ENCODE measurements at places on chromosomes 16 and 17.

DNA sequence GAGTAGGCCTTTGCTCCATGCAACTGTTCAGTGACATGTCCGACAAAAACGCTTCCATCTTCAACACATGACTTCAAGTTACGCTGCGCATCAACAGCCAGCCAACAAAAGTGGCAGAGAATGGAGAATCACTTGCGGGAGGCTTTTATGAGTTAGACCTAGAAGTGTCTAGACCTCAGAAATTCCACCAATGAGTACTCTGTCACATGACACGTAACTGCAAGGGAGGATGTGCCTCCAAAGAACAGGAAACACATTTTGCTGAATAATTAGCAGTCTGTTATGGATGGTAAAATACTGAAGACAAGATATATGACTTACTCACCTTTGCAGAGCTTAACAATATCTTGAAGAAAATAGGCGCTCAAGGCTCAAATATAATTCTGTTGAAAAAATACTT lies 62.1 kb downstream of the MYO1D start:
- DNase-seq: no peak

GRCh38 chr17:64282753-64283080 lies 19.7 kb upstream of the TEX2 start:
- no peak for DNase-seq

DNA sequence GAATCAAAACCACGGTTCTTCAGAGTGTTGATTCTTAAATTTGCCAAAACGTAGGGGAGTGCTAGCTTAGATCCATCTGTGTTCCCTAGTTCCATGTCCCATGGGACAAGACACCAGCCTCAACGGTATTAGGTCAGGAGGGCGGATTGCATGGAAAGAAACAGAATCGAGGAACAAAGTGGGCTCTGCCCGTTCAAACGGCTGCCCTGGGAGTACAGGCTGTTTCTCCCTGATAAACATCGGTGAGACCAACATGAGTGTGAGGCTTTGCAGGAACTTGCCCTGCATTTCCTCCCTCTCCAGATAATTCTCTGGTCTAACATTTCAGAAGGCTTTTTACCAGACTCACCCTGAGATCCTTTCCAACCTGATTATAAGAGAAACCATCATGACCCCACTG lies 82.2 kb downstream of the MRM3 start:
- DNase-seq: no peak

DNA sequence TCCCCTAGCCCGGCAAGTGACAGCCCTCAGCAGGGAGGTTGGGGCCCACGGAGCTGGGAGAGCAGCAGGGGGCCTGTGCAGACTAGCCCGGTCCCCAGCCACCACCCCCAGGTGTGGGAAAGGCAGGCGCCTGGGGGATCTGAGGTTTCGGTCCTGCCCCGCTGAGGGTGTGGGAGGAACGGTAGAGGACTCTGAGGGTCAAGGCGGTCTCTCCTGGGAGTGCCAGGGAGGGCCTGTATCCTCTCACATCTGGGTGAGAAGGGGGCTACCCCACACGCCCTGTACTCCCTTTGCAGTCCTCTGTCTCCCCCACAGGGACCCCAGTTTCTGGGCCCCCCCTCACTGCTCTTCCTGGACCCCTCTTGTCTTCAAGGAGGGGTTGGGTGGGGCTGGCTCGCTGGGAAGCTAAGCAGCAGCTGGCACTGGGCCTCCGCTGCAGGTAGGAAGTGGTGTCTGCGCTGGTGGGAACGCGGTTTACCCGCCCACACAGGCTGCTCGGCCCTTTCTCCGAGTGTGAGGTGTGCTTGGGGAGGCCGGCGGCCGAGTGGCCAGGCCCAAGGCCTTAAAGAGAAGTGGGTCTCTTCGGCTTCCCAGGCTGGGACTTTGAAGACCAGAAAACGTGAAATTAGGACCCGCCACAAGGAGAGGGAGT lies 15.4 kb downstream of the CD7 start:
- no peak for DNase-seq

DNA sequence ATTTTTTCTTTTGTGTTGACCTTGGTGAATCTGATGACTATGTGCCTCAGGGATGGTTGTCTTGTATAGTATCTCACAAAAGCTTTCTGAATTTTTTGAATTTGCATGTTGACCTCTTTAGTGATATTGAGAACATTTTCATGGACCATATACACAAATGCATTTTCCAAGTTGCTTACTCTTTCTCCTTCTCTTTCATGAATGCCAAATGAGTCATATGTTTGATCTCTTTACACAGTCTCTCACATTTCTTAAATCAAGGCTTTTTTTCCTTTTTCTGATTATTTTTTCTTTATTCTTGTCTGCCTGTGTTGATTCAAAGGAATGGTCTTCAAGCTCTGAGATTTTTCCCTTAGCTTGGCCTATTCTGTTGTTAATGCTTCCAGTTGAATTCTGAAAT lies 46.6 kb upstream of the KCNJ16 start:
- no peak for DNase-seq

DNA sequence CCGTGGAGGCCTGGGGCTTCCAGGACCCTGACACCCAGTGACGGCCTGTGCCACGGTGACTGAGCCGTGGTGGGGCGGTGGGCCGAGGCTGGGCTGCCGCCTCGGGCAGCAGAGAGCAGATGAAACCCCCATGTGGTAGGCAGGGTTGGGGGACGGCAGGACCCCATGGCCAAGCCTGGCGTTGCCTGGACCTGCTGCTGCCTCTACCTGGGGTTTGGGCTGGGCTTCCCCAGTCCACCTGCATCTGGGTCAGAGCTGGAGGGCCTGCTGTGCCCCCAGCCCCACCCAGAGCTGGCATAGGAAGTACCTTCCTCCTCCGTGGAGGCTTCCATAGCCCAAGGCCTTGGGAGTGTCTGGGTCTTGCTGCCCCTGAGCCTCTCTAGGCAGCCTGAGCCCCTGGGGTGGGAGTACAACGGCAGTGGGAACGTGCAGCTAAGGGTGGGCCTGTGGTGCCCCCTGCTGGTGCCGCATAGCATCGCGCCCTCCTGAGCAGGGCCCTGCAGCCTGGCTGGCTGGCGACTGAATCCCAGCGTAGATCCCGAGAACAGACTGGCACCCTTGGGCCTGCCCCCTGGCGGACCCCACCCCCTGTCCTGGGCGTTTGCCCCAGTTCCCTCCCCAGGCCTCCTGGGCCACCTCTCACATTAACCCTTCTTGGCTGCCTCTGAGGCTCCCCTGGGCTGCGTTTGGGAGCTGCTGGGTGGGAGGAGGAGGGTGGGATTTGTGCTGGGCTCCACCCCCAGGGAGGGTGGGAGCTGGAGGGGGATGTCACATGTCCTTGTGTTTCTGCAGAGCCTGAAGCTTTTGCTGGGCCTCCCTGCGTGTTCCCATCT lies 12.6 kb upstream of the ATP6V0C start:
- peak; percentile 85 for DNase-seq

DNA sequence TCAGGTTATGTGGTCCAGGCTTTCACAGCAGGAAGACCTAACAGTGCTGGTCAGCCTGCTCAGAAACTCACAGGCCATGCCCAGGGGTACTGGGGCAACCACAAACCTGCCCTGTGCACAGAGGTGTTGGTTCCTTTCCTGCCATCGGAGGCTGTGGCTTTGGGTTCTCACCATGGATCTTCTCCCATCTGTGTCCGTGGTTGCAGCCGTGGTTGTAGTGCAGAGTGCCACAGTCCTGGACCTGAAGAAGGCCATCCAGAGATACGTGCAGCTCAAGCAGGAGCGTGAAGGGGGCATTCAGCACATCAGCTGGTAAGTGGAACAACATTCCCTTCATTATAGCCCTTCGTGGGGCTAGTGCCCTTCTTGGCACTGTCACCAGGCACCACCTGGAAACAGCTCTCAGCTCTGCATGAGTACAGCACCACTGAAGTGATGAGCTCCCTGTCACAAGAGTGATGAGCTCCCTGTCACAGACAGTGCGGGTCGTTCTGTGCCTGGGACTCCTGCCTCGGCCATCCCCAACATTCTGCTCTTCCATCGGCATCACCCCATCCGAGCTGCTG lies 2.0 kb downstream of the SNRNP25 start:
- DNase-seq: no peak

DNA sequence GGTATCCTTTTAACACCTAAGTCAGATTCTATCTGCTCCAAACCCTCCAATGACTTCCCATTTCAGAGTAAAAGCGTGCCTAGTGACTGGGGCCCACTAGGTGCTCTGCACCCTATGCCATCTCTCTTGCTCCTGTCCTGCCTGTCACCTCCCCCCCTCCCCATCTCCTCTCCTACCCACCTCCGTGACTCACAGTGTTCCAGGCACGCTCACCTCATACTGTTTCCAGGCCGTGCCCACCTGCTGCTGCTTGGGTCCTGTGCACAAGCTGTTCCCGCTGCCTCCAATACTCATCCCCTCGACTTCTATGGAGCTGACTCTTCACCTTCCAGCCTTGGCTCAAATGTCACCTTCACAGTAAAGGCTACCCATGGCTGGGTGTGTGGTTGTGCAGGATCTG lies 21.7 kb downstream of the DNAH3 start:
- DNase-seq: no peak

GRCh38 chr17:82648742-82649331 lies 593 bp upstream of the WDR45B start:
- DNase-seq: peak; percentile 47

DNA sequence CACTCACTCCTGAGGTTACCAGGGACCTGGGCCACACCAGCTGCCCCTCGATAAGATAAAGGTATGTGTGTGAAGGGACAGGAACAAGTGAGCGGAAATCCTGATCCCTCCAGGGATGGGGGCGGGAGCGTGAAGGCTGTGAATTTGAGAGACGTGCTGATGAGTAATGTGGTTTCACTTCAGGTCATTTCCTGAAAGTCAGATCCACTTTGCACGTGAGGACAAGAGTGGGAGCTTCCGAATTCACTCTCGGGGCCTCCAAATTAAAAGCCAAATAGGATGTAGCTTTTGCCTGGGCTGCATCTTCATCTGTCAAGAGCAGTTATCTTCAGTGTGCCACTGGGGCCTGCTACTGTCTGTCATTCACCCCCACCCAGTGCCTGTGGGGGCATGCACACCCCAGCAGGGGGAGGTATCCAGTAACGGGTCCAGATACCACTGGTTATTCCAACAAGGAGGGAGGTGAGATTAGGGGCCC lies 87.4 kb upstream of the LHX1 start:
- no peak for DNase-seq

DNA sequence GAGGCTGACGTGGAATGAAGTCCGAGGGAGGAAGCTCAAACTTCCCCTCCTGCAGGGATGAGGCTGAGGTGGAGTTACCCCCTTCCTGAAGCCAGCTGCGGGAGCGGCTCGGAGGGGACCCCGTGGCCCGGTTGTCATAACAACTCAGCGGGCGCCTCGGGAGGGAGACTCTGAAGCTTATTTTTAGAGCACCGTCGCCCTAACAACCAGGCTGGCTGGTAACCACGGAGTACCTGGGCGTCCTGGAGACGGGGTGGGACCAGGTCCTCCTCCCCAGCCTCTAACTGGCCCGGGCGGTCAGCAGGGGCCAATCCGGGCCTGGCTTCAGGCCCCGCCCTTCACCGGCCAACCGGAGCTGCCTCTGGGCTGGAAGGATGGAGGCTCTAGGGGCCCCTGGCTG lies 27.7 kb downstream of the NECAB2 start:
- DNase-seq: no peak

DNA sequence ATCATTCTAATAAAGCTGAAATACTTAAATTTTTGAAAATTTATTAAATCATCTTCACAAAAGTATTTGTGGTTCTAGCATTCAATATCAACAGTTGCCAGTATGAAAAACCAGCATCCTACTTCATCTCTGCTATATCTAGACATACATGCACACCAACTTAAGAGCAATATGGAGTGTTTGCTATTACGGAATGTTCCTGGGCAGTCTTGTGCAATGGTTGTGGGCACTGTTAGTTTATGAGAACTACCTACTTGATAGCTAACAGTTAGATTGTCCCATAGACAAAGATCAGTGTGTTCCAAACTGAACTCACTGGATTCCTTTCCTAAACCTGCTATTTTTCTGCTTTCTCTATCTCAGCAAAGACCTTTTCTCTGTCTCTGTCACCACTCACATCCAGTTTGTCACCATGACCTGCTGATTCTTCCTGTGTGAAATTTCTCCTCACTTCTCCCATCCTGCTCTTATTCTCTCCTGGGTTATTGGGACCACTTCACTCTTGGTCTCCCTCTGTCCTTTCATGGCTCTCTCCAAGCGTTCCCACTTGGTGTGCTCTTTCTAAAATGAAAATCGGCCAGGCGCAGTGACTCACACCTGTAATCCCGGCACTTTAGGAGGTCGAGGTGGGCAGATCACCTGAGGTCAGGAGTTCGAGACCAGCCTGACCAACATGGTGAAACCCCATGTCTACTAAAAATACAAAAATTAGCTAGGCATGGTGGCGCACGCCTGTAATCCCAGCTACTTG lies 27.7 kb downstream of the CNTROB start:
- no peak for DNase-seq

DNA sequence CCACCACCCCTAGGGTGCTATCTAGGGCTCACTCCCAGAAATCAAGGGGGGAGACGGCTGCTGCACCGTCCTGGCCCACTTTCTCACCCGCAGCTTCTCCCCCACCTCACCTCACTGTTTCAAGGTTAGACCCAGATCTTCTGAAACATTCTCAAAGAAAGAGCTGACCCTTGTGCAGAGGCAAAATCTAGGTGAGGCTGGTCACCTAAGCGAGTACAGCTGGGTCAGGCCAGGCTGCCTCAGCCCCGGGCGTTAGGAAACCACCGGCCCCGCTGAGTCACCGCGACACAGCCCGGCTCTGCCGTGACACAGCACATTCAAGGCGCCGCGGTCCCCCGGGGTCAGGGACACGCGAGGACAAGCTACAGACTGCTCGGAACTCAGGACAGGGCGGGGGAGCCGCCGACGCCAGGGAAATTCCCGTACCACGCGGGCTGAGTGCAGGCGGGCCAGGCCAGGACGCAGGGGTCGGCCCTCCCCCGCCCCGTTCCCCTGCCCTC lies 27.1 kb downstream of the GNPTG start:
- DNase-seq: peak; percentile 65

GRCh38 chr17:18954321-18954720 lies 2.4 kb downstream of the SLC5A10 start:
- no peak for DNase-seq

DNA sequence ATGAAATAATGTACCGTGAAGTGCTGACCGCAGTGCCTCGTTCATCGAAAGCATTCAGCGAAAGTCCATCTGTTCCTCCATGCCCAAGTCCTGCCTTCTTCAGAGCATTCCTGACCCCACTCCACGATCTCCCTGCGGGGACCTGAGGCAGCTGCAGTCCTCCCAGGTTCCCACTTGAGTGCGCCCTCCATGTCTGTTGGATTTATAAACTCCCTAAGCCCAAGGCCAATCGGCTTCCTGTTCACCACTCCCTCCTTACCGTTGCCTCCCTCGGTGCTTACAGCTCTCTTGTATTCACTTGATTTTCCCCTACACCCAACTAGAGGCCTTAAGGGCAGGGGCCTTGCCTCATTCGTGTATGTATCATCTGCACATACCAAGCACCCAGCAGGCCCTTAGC lies 2.8 kb downstream of the RAD51D start:
- DNase-seq: no peak

DNA sequence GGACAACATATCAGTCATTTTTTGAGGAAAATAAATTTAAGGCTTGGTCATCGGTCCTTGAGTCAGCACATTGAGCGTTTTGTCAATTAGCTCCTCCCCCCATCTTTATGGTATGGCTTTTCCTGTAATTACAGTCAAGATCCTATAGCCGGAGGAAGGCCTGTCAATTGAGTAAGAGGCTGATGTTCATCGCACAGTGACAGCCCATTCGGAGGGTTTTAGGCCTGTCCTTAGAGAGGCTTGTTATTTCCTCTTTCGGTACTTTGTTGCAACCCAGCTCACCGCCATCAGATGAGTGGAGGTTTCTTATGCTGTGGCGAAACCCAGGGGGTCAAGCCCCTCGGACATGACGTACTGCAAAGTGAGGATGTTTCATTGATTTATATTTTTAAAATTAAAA lies 395.2 kb downstream of the WWOX start:
- DNase-seq: no peak

Measured in activated CD8-positive, alpha-beta memory T cell treated with anti-CD3 and anti-CD28 coated beads, Interleukin-2, amount 50 U/mL, for 4 hours (primary cell).